ENCODE measurements at places on chromosomes 2 and 18. TPM values are rescaled to one million over a fixed set of nuclear protein-coding genes. Genes with fewer than 3 reads are reported as not detected.

DNA sequence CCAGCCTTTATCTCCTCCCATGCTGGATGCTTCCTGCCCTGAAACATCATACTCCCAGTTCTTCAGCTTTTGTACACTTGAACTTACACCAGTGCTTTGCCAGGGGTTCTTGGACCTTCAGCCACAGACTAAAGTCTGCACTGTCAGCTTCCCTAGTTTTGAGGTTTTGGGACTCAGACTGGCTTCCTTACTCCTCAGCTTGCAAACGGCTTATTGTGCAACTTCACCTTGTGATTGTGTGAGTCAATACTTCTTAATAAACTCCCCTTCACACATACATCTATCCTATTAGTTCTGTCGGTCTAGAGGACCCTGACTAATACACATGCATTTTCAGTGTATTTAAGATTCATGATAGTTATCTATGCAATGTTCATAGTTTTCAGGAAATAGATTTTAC, 35.8 kb upstream of the ZNF804A start:
- no peak for DNase-seq

GRCh38 chr2:168539945-168540344, 83.9 kb downstream of the CERS6 start:
- no peak for DNase-seq

- DNase-seq = no peak
These were observed 160.2 kb downstream of the PXDN start for GRCh38 chr2:1584051-1584531.

DNA sequence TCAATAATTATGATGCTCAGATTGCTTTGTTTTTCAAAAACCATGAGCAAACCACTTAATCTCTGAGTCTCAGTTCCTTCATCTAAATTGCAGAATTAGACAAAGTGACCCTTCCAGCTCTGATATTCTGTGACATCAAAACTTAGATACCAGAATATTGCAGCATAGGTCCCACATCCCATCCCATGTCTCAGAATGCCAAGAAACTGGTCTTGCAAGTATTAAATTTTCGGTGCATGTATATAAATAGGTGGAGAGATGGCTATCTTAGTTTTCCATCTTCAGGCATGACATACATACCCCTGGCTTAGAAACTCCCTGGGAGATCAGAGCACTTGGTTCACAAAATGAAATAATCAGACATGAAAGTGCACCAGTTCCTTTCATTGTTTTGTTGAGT, 39.8 kb downstream of the WDR75 start:
- DNase-seq = no peak

DNA sequence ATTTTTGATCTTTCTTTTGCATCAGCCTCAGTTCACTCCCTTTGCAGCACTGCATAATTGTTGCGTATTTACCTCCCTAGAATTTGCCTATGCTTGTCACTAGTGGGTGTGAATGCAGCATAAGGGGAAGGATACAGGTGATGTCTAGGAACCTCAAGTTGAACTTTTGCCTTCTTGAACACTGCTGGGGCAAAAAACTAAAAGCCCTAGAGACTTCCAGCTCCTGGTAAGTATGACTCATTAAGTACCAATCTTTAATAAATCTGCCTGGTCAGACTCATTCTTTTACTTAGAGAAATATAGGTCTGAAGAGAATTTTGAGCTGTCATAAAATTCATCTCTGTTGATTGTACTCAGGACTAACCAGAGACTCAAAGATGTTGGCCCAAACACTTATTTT, 547.3 kb upstream of the FANCL start:
- DNase-seq = no peak

- no peak for DNase-seq
These were observed 233.7 kb downstream of the HDAC4 start for GRCh38 chr2:239167011-239167673.

GRCh38 chr2:14516844-14517243, 115.7 kb upstream of the LRATD1 start:
- DNase-seq = no peak

DNA sequence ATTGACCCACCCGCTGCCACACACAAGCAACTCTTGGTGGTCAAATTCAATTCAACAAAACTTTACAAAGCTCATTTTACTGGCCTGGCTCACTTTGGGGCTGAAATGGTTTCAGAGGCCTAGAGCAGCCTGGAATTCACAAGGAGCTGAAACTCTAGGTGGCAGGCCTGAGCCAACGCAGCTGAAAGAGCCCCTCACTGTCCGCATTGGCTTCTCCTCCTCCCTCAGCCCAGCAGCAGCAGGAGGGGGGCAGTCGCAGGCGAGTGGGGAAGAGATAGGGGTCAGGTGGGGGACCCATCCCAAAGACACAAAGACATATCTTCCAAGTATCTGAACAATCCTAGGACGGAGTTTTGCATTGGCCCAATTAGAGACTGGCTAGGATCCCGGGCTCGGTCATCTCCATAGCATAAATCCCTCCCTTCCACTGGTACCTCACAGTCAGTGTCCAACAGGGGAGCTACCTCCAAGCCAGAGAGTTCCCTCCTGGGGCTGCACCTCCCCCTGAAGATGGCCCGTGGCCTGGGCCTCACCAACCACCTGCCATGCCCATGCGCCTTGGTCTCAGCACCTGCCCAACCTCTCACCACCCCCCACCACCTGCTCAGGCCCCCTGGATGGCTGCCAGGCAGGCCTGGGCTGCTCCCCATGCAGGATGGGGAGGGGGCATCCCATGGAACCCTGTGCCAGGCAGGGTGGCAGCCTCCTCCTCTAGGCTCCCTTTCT, 113.4 kb downstream of the ZBTB7C start:
- DNase-seq = peak; percentile 65

DNA sequence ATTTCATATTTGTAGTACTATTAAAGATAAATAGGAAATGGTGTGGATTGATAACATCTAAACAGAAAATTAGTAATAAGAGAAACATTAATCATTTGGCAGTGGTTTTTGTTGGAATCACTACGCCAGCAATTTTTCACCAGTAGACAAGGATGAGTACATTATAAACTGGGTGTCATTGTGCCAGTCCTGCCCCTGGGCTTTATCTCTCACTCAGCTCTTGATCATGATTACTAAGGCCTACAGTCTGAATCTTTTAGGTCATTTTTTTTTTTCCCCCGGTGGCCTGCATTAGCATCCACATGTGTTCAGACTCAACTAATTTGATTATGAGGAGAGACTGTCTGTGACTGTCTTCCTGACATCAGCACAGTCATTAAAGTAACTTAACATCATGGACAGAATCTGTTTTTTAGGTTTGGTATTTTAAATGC, 16.2 kb downstream of the GULP1 start:
- DNase-seq = no peak

GRCh38 chr2:102226612-102227391, 40.0 kb downstream of the IL1RL2 start:
- peak; percentile 26 for DNase-seq

- DNase-seq = no peak
These were observed 28.1 kb downstream of the PIK3C3 start for GRCh38 chr18:41982942-41983660.

GRCh38 chr2:105675841-105676240, 68.9 kb upstream of the NCK2 start:
- DNase-seq = peak; percentile 16

IGFBP5 gene
- 499 TPM for total RNA-seq

FER1L5 gene
- under 0.01 TPM for total RNA-seq

FAM237A gene
- total RNA-seq = not detected

CWC22 gene
- 24.4 TPM for total RNA-seq

PIGN gene
- total RNA-seq = 58.5 TPM
